ENCODE measurements at places on chromosomes 2 and 18.

DNA sequence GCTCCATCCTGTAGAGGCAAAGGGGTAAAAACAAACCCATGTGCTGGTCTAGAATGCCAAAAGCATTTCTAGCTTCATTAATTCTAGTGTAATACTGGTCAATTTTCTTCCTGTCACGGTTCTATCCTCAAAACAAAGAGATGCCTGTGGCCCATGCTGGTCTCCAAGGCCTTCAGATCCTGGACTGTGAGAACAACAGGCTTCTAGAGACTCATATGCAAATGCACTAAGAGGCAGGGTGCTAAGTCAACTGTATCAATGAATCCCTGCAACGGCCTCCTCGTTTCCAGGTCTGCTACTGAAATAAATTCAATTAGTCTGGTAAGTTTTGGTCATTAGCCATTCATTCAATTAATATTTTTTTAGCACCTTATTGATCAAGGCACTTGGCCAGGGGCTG, 4.0 kb downstream of the IFT172 start:
- DNase-seq: no peak

DNA sequence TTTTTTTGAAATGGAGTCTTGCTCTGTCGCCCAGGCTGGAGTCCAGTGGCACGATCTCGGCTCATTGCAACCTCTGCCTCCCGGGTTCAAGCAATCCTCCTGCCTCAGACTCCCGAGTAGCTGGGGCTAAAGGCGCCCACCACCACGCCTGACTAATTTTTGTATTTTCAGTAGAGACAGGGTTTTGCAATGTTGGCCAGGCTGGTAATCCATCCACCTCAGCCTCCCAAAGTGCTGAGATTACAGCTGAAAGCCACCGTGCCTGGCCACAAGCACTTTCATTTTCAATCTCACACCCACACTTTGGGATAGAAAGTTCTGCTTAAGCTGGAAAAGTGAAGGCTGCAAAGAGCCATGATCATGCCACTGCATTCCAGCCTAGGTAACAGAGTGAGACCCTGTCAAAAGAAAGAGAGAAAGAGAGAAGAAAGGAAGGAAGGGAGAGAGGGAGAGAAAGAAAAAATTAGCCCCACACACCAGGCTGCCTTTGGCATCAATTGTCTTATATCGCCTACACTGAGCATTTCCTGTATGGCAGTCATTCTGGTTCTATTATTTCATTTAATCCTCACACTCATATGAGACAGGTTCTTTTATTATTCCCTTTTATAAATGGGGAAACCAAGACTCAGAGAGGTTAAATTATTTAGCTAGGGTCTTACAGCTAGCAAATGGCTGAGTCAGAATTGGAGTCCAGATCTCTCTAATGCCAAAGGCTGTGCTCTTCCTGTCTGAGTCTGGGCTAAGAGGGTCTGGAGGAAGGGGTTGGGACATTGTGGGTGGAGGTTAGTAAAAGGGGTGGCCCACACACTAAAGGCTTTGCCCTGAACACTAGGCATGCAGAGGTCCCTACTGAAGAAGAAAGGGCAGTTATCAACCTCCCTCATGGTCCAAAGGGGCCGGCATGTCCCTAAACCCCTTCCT, 37.9 kb upstream of the PKDCC start:
- DNase-seq: no peak

DNA sequence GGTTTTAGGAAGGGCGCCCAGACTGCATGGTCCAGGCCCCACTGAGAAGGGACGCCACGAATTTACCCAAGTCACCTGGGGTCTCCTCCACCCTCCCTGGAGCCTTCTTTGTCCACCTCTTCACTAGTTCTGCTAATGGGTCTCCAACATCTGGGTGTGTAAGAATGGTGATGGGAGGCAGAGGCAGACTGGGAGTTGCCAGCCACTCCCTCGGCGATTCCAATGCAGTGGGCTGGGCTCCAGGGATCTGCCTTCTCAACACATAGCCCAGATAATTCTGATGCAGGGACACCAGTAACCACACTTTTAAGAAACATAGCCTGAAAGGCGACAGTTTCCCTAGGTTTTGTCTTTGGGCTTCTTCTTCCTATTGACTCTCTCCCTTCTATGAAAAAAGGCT, 39.1 kb downstream of the MRPL44 start:
- no peak for DNase-seq

DNA sequence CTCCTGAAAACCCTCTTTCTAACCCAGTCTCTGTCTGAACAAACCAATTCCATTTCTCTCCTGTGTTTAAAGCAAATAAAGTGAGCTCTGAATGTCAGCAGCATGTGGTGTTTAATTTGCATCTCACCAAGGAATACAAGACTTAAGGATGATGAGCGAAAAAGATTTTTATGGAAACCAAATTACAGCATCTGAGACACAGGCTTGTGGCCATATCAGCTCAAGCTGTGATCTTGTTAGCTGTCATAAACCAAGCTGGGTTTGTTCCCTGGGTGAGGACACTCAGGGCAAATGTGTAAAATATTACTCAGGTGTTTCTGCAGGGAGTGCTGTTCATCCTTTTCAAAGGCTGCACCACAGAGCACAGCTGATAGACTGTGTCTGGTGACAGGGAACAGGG, 129.3 kb upstream of the REV1 start:
- DNase-seq: no peak

DNA sequence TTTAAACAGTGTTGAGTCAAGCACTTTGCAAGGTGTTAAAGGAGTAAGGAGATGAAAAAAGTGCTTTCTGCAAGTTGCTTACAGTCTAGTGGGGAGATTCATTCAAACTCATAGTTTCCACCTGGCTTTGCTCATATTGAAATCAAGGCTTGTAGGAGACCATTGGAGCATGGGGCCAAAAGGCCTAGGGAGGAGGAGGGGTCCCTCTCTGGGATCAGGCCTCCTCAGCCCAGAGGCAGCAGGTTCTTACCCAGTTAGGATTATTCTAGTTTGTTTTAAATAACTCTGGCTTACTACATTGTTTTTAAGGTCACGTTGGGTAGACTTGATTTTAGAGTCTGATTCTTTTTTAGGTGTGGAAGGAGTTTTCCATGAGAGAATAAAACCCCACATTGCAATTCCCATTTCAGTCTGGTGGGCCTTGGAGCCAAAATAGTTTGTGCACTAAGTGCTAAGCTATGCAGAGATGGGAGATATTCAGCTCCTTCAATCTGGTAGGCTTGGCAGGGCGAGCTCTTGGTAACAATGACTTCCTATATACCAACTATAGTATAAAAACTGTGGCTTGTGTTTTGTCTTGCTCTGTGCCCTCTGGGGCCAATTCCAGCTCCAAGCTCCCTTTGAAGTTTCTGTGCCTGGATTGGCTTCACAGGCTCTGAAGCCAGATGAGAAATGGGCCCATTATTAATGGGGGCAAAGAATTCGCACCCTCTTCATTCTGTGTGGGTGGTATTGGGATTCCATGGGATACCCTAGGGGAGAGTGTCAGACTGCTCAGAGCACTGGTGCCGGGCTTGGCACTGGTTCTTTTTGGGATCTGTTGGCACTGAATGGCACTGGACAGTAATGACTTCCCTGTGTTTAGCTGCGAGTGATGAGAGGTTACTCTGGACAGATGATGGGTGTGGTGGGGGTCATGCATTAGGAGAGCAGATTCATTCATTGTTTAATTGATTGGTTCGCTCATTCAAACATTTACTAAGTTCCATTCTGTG, 301.1 kb downstream of the MYCN start:
- no peak for DNase-seq

DNA sequence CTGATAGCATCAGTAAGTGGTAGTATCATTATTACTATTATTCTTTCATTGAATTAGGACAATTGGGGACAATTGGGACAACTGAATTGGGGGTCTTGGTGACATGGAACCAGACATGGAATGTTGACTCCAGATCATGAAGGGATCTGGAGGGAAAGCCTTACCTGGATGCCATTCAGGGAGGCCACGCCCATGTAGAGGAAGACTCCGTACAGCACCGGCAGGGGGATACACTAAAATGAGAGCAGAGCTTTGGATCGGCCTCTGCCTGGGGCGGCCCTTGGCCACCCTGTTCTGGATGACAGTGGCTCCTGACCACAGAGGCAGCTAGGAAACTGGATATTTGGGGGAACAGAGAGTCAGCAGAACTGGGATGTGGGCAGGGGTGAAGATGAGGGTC, 29.2 kb downstream of the MTHFD2 start:
- DNase-seq: no peak

DNA sequence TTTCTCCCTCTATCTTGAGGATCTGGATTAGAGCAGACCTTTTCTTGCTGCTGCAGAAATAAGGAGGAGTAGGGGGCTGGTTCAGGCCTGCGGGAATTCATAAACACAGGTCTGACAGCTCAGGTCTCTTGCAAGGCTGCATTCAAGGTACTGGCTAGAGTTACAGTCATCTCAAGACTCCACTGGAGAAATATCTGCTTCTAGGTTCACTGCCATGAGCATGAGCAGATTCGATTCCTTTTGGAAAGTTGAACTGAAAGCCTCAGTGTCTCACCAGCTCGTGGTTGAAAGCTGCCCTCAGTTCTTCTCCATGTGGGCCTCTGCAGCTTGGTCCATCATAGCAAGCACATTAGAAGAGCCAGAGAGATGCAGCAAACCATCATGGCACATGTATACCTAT, 124.4 kb upstream of the SETBP1 start:
- no peak for DNase-seq

DNA sequence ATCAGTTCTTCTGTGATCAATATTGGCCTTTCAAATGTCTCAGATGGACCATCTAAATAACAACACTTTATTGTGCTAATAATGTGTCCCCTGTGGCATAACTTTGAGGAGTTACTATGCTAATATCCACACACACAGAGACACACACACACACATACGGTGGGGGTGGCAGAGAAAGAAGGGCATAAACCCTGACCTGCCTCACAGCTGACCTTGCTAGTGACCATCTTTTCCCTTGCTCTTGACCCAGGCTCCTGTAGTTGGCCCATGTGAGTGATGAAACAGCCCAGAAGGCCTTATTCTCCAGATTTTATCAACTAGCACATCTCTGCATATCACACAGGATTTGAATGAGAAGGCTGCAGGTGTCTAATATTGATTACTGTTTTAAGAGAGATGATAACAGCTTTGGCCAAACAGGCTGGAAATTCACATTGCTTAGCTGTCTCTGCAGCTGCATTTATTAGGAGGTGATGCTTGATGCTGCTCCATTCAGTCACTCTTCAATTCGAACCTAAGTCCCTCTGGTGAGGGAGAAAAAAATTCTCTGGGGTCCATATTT, 176.4 kb downstream of the ACTR3 start:
- no peak for DNase-seq

GRCh38 chr2:1773883-1774282, 29.6 kb upstream of the PXDN start:
- no peak for DNase-seq

GRCh38 chr18:53375621-53376020, 848.8 kb downstream of the MBD2 start:
- DNase-seq: no peak

GRCh38 chr2:47239119-47239969, 84.2 kb upstream of the STPG4 start:
- DNase-seq: peak; percentile 47

- no peak for DNase-seq
Measured at GRCh38 chr2:112493858-112494648, 12.1 kb downstream of the TTL start.

GRCh38 chr18:9016633-9017166, 85.8 kb upstream of the NDUFV2 start:
- DNase-seq: no peak

GRCh38 chr2:28271231-28271918, 121.3 kb upstream of the FOSL2 start:
- no peak for DNase-seq

- DNase-seq: no peak
Measured at GRCh38 chr2:32136097-32136496, 29.6 kb upstream of the SLC30A6 start.

GRCh38 chr18:59928201-59928600, 28.4 kb downstream of the PMAIP1 start:
- no peak for DNase-seq

GRCh38 chr2:85728883-85729824, 24.6 kb upstream of the ATOH8 start:
- DNase-seq: peak; percentile 69

DNA sequence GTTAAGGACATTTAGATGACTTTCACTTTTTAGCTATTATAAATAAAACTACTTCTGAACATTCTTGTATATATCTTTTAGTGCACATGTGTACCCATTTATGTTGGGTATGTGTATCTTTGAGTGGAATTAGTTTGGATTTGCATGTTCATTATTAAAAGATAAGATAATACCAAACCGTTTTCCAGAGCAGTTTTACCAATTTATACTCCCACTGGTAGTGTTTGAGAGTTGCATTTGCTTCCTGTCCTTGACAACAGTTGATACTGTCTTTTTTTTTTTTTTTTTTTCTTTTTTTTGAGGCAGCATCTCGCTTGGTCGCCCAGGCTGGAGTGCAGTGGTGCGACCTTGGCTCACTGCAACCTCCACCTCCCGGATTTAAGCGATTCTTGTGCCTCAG, 23.3 kb downstream of the SLC30A6 start:
- DNase-seq: no peak

DNA sequence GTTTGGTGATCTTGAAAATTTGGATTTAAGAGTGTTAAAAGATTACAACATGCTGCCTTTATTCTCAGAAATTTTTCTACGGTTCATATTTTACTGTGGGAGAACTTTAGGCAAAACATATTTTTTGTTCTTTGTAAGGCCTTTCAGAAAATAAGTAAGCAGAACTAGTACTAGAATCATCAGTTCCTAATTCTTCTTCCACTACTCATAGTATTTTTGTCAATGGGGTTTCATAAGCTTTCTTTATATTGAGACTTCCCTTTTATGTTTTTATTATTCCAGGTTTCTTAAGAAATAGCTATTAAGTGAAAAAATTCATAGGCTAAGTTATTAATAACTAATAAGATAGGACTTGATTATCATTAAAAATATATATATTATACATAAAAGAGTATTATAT, 12.4 kb downstream of the UGGT1 start:
- DNase-seq: no peak

- no peak for DNase-seq
Measured at GRCh38 chr2:119760237-119760955, 674 bp downstream of the PTPN4 start.
